ENCODE measurements at places on chromosomes 3 and 15. TPM values are rescaled to one million over a fixed set of nuclear protein-coding genes. Genes with fewer than 3 reads are reported as not detected.

KNG1 gene
- polyA plus RNA-seq, result 157 TPM

FANCD2 gene
- 22.0 TPM for polyA plus RNA-seq

PLA2G4F gene
- 36.7 TPM for polyA plus RNA-seq

GRM2 gene
- 0.81 TPM for polyA plus RNA-seq

COL6A6 gene
- 3.5 TPM for polyA plus RNA-seq

CD200 gene
- polyA plus RNA-seq, result 39.4 TPM

DIS3L gene
- polyA plus RNA-seq, result 31.6 TPM

CA12 gene
- polyA plus RNA-seq, result 138 TPM

HTR3E gene
- polyA plus RNA-seq, result not detected

C2CD4A gene
- polyA plus RNA-seq, result 0.24 TPM

B2M gene
- 937 TPM for polyA plus RNA-seq

TUSC7 gene
- polyA plus RNA-seq, result not detected
